ENCODE measurements at places on chromosomes 4 and X.

GRCh38 chrX:101488796-101489195 lies 3.5 kb downstream of the ARMCX4 start:
- DNase-seq = no peak

DNA sequence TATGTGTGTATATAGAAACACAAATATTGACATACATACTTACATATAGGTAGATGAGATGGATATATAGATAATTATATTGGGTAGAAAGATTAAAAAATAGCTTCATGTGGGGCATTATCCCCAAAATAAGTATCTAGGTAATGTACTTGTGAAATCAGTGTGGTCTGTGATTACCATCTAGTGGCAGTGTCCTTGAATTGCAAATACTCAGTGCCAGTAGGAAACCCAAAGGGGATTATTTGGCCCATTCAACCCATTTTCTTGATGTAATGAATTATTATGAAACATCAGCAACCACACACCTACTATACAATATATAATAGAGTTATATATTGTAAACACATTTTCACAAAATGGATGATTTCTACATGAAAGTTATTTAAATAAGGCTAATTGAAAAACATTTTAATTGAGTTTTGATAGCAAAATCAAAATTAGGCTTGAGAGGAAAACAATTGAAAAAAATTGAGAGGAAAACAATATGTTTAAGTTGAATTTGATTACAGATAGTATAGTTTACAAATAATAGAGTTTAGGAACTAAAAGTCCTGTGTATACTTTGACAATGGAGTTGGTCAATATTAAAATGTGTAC lies 389.4 kb downstream of the GALNTL6 start:
- DNase-seq = no peak

DNA sequence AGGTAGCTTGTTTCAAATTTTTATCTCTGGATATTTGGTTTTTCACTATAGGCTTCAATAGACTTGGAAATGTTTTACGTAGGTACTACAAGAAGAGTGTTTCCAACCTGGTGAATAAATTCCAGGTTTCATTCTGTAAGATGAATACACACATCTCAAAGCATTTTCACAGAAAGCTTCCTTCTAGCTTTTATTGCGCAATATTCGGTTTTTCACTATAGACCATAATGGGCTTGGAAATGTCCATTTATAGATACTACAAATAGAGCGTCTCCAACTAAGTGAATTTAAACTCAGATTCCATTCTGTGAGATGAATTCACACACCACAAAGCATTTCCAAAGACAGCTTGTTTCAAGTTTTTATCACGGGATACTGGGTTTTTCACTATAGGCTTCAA lies 857.7 kb upstream of the HS3ST1 start:
- DNase-seq = no peak

- DNase-seq = no peak
Observed at GRCh38 chrX:39627257-39627656, 470.5 kb downstream of the BCOR start.

DNA sequence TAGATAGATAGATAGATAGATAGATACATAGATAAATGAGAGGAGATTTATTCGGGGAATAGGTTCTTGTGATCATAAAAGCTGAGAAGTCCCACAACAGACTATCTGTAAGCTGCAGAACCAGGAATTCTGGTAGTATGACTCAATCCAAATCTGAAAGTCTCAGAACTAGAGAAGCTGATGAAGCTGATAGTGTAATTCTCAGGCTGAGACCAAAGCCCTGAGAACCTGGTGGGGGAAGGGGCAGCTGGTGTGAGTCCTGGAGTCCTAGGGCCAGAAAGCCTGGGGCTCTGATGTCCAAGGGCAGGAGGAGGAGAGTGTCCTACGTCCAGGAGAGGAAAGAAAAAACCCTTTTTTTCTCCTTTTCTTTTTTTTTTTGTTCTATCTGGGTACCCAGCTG lies 8.0 kb upstream of the BANK1 start:
- no peak for DNase-seq

DNA sequence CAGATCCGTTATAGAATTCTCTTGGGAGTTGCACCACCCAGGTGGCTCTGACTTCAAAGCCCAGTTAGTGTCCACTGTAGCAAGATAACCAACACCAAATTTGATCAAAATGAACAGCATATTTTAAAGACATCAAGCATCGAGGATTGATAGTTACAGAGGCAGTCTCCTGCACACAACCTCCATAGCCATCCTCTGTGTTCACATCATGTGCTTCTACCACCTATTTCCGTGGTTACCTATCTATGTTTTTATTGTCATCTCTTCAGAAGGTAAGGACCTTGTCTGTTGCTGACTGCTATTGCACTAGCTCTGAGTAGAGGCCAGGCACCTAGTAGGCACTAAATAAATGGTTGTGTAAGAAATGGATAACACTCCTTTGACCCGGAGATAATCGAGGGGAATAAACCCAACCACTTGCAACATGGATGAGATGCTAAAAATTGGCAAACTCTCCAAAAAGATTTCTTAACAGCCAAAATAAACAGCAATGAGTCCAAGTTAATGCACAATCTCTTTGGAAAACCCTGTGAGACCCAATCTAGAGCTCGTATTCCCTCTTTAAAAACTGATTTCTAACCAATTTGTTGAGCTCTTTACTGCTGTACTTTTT lies 14.7 kb upstream of the C1QTNF7 start:
- DNase-seq = no peak

DNA sequence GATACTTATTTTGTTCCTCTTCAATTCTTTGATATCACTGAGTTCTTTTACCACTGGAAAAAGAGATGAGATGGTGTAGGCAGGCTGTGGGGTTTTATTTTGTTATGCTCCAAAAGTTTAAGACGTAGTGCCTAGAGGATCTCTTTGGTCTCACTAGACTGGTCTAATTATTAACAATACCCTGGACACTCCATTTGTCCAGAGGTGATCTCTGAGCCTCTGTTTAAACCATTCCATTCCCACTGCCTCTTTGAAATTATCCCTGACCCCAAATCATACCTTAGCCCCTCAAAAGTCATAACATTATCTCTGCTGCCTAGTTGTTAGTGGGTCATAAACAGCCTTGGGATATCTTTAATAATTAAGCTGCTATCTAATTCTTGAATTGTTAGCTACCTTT lies 24.2 kb downstream of the SMPX start:
- DNase-seq = no peak

GRCh38 chr4:168846414-168846813 lies 163.6 kb downstream of the CBR4 start:
- DNase-seq = no peak

DNA sequence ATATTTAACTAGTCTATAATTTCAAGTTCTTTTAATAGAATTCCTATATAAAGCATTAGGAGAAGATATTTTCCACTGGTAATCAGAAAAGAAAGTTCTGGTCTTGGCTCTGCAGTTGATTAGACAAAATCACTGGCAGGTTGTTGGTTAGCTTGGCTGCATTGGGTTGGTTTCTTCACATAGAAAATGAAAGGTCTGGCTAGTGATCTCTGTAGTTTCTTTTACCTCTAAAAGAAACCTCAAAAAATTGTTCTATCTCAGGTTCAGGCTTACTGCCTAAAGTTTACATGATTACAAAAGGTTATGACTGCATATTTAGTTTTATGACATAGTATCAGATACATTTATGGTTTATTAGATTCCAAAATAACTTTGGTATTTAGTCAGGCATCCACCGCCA lies 95.8 kb upstream of the NAP1L5 start:
- DNase-seq = no peak

DNA sequence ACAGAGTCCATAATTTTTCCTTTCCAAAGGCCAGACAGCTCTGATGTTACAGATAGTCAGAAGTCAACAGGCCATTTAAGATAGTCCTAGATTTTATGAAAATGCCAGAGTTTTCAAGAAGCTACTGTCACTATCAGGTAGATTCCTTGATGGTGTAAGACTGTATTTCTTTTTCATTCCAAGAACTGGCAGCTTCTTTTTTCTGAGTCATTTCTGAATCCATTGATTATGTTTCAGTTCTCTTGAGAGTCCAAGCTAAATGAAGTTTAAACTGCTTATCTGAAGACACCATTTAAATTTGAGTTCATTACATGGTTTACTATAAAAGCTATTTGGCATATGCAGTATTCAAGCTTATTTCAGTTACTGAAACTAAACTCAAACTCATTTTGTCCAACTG lies 44.6 kb downstream of the RASSF6 start:
- DNase-seq = no peak

GRCh38 chr4:78606530-78607095 lies 55.0 kb downstream of the ANXA3 start:
- no peak for DNase-seq

- no peak for DNase-seq
Observed at GRCh38 chr4:25937801-25938200, 23.8 kb downstream of the SMIM20 start.

DNA sequence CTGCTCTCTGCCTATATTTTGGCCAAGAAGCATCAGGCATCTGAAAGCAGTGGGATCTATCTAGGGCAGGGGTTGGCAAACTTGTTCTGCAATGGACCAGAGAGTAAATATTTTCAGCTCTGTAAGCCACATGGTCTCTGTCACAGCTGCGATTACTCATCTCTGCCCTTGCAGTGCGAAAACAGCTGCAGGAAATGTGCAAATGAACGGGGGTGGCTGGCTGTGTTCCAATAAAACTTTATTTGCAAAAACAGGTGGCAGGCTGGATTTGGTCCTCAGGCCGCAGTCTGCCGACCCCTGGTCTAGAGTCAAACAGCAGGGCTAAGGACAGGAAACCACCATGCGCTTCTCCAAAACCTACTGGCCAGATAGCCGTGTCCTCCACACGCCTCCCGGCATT lies 48.6 kb downstream of the ACOX3 start:
- no peak for DNase-seq

GRCh38 chrX:129193357-129193756 lies 329.9 kb downstream of the SMARCA1 start:
- no peak for DNase-seq

- DNase-seq = no peak
Observed at GRCh38 chrX:31508338-31508737, 436.5 kb upstream of the FTHL17 start.

GRCh38 chrX:27728291-27728690 lies 79.5 kb upstream of the MAGEB10 start:
- DNase-seq = no peak

DNA sequence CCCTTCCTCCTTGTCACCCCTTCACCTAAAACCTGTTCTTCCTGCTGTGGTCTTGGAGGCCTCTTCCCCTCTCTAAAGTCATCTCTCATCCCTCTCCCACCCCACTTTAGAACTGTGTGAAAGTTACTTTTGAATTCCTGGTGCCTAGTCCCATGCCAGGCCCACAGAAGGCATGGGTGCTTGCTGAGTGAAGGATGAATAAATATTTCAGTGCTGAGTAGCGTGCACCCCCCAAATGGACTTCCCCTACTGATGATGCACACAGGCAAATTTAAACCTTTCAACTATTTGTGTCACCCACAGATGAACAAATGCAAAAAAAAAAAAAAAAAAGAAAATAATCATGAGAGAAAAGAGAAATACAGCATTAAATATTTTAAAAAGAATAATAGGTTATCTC lies 19.8 kb downstream of the PSMD10 start:
- DNase-seq = no peak

DNA sequence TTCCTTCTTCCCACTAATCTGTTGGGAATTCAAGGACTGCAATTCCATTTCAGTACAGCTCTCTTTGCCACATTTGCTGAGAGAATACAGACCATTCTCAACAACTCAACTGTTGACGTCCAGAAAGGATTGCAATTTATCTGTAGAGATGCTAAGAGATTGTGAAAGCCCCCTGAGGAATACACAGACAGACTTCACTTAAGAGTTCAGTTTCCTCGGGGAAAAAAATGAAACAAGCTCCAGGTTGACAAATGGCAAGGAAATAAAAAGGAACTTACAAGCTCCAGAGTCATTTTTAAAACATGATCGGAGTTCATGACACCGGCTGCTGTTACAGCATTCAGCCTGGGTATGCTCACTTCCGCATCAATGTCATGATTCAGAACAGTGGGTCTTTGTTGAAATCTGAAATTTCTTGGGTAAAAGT lies 13.8 kb downstream of the TLR10 start:
- no peak for DNase-seq

GRCh38 chr4:145176641-145177432 lies 3.6 kb downstream of the OTUD4 start:
- no peak for DNase-seq

- DNase-seq = no peak
Observed at GRCh38 chr4:124851741-124852140, 139.2 kb upstream of the ANKRD50 start.

DNA sequence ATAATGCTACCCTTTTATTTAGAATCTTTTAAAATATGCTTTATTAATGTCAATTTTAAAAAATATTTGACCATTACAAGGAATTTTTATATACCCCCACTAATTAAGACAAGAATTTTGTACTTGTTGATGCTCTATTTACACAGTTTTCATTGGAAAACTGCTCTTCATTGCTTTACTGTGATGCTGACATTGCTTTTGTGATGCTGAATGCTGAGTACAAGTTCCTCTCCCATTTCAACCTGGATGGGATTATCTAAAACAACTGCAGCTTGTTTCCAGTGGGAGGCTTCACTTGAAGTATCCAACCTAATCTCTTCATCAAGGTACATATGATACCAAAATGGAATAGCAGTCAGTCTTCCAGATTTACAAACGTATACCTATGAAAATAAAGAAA lies 21.2 kb downstream of the TMEM184C start:
- DNase-seq = no peak

- no peak for DNase-seq
Observed at GRCh38 chrX:149230689-149231088, 274.4 kb downstream of the IDS start.

- DNase-seq = peak; percentile 58
Observed at GRCh38 chrX:106611679-106612392, at the start of gene RADX. Gene RADX, plus strand, starts transcription at chrX:106611978. Its CDS starts 103 bp downstream, at chrX:106612081.

GRCh38 chr4:181604546-181604945 lies 638.7 kb upstream of the TENM3 start:
- no peak for DNase-seq

DNA sequence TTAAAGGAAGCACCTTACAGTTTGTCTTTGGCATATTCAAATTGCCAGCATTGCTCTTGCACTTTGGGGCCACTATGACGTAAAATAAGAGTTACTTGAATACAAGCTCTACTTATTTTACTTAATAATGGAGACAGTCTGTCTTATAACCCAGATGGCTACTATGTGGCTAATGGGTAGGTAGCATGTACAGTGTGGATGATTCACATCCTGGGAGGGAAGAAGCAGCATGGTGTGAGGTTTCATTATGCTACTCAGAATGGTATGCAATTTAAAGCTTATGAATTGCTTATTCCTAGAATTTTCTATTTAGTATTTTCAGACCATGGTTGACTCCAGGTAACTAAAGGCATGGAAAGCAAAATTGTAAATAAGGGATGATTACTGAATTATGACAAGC lies 761.8 kb upstream of the ATOH1 start:
- no peak for DNase-seq

DNA sequence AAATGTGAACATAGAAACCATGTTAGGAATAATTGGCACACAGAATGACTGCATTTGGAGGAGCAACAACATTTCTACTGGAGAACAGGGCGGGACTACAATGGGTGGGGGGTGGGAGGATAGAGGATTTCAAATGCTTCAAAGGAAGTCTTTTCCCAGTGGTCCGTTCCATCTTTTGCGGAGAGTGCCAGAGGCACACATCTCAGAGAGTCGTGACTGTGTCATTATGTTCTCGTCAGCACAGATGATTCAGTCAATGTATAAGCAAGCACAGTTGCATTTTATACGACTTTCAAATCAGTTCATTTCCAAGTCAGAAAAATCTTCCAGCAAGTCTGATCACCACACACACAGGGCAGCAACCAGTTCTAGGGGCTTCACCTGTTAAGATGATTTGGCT lies 22.7 kb upstream of the GPR50 start:
- DNase-seq = no peak

GRCh38 chr4:159766241-159766640 lies 663.4 kb downstream of the RAPGEF2 start:
- DNase-seq = no peak

Measured in stimulated activated CD4-positive, alpha-beta T cell treated with anti-CD3 and anti-CD28 coated beads, TNF-alpha, amount 100 ng/mL, for 4 hours (primary cell).